NCI-H774 (cell line): ENCODE measurements at places on chromosomes 7 and 10.

- no peak for DNase-seq
These were observed 39.3 kb downstream of the TMEM270 start for GRCh38 chr7:73900286-73900685.

- no peak for DNase-seq
These were observed 98.3 kb downstream of the HBP1 start for GRCh38 chr7:107267138-107267537.

DNA sequence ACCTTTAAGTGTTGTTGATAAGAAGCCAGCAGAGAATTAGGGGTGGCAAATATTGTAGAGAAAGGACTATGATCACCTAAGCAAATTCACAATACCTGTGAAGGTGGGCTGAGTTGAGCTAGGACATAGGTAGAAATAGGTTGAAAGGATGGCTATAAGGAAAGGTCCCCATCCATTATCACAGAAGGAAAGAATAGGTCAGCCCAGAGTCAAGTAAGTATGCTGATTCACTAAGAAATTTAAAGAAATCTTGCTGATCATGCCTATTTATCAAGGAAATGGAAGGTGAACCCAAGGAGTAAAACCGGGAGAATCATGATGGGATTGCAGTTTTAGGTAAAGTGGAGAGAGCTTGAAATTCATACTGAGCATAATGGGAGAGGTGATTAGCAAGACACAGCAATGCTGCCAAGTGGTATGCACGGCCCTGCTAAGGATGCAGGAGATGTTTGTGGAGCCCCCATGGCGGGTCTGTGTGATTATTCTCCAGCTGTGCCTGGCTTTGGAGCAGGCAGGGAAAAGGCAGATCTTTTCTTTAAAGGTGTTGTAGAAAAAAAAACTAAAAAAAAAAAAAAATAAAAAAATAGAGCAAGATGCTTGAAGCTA, 399.4 kb downstream of the PLXDC2 start:
- no peak for DNase-seq

DNA sequence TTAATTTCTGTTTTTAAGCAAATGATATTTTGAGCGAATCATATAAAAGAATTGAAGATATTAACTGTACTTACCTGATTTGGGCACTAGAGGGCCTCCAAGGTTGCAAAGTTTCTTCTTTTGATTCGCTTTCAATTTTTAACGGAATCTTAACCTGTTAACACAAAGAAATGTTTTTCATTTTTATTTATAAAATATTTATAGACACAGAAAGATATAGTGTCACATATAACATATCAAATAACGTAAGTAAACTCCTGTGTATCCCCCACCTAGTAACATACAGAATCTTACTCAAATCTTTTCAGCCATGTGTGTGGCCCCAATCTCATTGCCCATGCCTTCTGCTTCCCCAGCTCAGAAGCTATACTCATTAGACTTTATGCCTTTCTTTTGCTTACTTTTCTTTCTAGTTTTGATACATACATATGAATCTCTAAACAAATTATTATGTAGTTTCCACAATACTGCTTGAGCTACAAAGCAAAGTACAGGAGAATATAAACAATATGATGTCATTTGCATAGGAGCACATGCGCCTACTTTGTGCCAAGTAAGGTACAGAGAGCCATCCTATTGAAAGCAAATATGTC, 49.5 kb upstream of the ZPBP start:
- peak; percentile 19 for DNase-seq

GRCh38 chr10:112938808-112939482, 11.1 kb upstream of the TCF7L2 start:
- DNase-seq, result no peak

DNA sequence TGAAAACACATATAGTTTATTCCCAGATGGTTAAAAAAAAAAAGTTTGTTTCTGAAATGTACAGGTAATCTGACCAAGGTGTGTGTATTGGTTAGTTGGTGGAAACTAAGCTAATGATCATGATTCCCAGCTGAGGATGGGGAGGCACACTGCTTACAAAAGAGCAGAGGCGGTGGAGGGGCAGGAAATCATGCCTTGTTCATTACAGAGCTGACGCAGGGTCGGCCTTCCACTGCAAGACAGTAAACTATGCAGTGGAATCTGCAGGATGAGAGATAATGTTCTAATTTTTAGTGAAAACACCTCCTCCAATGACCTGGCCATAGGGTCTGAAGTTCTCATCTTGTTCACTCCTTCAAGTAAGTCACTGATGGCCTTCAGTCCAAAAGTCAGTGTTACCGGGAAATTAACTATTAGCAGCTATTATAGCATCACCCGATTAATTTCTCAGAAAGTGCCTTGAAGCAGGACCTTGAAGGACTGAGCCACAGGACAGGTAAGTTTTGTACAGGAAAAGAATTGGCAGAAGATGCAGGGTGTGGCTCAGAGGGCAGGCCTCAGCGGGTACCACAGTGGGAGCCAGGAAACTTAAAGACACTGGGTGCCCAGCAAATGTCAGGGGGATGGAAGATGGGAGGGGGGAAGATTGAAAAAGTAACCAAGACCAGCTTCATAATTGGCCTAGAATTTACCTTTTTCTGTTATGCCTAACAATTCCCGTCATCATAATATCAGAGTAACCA, 36.0 kb downstream of the MYOF start:
- no peak for DNase-seq

- DNase-seq, result no peak
These were observed 41.4 kb upstream of the ANTXRL start for GRCh38 chr10:46245381-46245900.

DNA sequence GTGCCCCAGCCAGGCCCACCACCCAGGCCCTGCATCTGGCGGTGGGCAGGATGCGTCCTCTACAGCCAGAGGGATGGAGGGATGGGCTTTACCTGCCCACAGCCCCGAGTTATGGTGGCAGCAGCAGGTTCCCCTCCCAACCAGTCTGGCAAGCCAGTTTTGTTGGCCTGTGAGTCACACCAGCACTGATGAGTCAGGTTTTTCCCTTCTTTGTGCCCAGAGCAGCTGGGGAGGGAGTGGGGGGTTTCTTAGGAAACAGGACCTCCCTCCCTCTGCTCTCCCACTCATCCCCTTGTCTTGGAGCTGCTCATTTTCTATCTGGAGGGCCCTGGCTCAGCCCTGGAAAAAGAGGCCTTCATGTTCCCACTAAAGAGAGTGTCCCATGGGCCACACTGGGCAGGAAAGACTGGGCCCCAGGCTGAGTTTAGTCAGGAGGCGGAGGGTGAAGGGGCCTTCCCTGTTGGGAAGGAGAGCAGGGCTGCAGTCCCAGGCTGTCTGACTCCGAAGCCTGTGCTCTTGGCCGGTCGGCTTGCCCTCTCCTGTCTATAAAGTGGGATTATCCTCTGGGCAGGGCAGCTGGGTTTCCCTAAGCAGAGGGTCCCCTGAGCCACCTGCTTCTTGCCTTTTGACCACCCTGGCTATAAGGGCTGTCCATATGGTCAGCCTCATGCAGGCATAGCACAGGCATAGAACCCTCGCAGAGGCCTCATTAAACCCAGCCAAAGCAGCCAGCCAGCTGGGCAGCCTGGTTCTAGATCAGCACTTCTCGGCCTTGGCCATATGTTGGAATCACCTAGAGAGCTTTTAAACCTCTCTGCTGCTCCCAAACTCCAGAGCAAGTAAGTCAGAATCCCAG, 30.2 kb upstream of the ANKRD2 start:
- no peak for DNase-seq

DNA sequence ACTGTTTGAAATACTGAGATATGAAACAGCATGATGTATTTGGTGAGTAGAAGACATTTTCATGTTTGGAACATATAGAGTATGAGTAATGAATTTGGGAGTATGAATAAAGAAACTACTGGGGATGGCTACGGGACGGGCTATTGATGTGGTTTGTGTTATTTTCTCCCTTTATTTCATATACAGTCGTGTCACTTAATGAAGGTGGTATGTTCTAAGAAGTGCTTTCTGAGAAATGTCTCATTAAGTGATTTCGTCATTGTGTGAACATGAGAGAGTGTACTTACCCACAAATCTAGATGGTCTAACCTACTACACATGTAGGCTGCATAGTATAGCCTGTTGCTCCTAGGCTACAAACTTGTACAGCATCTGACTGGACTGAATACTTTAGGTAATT, 106.3 kb downstream of the CCNY start:
- DNase-seq, result no peak

- no peak for DNase-seq
These were observed 370.6 kb downstream of the RPS24 start for GRCh38 chr10:78404296-78404695.

- no peak for DNase-seq
These were observed 222.6 kb upstream of the PPP1R3A start for GRCh38 chr7:114141415-114141814.

DNA sequence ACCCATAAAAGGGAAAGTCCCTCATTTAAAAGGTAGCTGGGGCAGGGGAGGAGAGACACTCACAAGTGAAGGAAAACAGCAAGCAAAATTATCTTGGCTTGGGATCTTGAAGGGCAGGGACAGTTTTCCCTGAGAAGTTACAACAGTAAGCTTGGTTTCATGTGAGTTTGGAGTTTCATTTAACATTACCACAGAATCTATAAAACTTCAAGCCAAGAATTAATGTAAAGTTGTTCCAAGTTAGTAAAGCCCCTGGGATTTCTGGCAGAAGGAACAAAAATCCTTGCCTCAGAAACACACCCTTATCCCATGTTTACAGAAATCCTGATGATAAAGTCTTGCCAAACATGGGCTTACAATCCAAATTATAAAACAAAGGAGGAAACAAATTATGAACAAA, 19.2 kb downstream of the CRPPA start:
- DNase-seq, result no peak
